ENCODE measurements at places on chromosomes 16 and 17.

DNA sequence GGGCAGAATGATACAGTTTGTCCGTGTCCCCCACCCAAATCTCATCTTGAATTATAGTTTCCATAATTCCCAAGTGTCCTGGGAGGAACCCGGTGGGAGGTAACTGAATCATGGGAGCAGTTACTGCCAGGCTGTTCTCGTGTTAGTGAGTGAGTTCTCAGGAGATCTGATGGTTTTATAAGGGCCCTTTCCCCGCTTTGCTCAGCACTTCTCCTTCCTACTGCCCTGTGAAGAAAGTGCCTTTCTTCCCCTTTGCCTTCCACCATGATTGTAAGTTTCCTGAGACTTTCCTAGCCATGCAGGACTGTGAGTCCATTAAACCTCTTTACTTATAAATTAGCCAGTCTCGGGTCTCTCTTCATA lies 28.9 kb upstream of the SEC14L1 start:
- DNase-seq, result no peak

DNA sequence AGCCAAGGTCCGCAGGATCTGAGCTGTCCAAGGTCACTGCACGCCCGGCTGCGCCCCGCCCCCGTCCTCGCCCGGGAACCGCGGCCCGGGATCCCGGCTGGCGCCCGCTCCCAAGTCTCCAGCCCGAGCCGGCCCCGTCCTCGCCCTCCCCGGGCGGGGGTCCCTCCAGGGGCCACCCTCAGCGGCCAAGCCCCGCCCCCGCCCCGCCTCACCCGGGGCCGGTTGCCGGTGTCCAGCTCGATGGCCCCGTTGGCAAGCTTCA lies 216 bp downstream of the VPS9D1 start:
- no peak for DNase-seq

DNA sequence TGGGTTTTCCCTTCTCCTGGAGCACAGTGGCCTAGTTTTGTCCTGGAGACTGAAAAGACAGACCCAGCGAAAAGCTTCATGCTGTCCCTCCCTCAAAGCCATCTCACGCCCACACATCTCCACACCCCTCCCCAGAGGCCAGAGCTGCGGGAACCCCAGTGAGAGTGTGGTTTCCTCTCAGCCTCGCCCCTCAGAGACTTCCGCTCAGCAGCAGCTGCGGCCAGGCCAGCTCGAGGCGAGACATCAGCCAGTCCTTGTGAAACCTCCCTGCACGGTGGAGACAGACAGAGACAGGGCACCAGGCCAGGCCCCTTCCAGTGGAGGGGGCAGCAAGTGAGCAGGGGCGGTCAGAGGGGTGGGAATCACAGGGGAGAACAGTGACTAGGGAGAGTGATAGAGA lies 77.0 kb upstream of the TNRC6C start:
- peak; percentile 90 for DNase-seq

DNA sequence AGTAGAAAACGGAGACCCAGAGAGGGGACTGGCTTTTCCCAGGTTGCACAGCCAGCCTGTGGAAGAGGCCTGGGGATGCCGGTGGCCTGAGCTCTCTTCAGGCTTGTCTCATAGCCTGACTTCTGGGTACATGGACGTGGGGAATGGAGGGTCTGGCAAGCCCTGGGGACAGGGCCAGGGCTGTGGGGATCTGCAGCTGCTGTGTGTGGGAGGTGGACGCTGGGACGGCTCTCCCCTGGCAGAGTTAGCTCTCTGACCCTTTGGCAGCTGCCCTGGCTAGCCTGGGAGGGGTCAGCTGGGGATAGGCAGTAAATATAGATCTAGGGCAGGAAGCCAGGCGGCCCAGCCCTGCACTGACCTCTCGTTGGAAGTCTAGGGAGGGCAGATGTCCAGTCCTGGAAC lies 20.5 kb downstream of the SLC4A1 start:
- DNase-seq, result peak; percentile 68

DNA sequence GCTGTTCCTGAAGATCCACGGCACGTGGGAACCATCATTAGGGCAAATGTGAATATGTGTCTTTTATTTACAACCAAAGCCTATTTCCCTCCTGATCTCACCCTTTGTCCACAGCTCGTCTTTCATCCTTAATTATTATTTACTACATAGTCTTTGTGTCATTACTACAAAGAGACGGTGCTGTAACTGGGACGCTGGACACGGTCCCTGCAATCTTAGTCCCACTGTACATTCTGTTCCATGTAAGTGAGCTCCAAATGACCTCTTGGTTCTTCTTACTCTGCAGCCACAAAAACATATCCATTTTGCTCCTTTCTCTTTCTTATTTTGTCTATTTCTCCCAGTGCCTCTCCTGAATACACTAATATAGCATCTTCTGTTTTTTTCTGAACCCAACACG lies 12.7 kb upstream of the KRT23 start:
- DNase-seq, result no peak

DNA sequence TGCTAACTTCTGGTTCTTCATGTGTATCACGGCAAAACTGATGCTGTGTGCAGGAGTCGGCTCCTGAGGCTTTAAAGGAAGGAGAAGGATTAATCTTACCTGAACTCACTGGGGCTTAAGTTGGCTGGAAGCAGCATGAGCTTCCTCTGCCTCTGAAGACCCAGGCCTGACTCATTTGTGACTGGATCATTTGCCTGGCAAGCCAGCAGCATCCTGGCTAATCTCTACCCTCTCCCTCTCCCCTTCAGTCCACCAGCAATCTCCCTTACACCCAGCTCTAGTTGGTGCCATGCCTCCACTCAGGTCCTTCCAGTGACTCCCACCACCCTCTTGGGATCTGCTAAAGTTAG lies 150.3 kb downstream of the IRX3 start:
- DNase-seq, result no peak

- DNase-seq, result peak; percentile 78
Measured at GRCh38 chr17:79695797-79696609, 34.7 kb upstream of the ENPP7 start.

- peak; percentile 24 for DNase-seq
Measured at GRCh38 chr16:363110-363765, 7.1 kb downstream of the MRPL28 start.

DNA sequence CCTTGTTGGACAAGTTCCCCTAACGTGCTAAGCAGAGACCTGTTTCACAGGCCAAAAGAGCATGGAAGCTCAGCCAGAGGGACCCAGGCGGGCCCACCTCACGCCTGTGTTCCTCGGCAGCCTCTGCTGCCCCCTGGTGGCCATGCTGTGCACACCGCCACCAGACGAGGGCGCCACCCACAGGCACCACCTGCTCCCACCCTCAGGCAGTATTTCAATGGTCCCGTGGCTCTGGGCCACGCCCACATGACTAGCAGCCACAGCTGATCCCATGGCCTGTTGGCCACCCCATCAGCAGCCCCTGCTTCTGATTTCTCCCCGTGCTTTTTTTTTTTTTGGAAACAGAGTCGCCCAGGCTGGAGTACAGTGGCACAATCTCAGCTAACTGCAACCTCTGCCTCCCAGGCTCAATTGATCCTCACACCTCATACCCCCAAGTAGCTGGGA lies 18.9 kb downstream of the MPG start:
- DNase-seq, result peak; percentile 92

GRCh38 chr16:18788828-18789514 lies 1.2 kb downstream of the RPS15A start:
- no peak for DNase-seq

- DNase-seq, result no peak
Measured at GRCh38 chr16:80277182-80277581, 263.6 kb upstream of the DYNLRB2 start.

- peak; percentile 76 for DNase-seq
Measured at GRCh38 chr16:85055493-85056210, 28.1 kb downstream of the KIAA0513 start.

DNA sequence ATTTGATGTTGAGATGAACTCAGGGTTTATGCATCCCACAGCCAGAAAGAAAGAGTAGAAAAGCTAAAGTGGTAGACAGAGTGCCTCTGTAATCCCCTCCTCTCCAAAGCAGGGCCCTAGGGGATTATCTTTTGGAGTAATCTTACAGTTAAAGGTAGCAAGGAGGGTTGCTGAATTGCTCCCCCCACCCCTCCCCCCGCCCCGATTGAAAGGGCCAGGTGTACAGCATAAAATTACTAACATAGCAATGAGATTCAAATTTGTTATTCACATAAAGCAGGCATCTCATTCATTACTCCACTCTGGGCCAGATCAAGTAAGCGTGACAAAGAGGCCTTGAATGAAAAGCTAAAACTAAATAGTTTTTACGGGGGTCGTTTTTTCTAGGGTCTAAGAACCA lies 72.7 kb downstream of the STH start:
- no peak for DNase-seq

GRCh38 chr17:17485420-17485819 lies 8.6 kb downstream of the MED9 start:
- no peak for DNase-seq

DNA sequence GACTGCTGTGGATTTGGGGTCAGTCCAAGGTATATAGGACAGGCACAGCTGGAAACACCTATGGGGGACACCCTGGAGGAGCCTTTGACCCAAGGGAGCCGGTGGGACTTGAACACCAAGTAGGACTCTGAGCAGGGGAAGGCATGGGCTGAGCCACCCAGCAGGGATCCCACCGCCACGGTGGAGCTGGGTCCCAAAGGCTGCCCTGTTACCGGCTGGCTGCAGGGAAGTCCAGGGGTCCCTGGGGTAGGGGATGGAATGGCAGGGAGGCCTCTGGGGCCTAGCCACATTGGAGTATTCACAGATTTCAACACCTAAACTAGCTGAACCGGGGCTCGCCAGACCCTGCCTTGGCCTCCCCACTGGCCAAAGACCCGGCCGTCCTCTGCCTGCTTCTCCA lies 39.7 kb upstream of the CREBBP start:
- DNase-seq, result no peak
